GM12878 (cell line): ENCODE measurements at places on chromosomes 2 and 18.

DNA sequence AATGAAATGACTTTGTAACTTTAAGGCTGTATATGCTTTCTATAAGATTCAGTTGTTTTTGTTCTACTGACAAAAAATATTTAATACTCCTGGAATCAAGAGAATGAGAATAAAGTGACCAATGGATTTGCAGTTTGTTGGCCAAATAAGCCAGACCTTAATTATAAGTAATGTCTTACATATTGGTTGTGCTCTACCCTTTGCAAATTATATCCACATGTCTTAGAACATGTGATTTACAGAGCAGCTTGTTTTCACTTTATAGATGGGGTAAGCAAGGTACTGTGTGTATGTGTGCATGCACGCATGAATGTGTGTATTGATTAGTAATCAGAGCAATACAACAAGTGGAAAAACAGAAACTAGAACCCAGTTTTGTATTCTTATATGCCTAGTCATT is 59.1 kb downstream of the RMDN2 start:
- no peak for DNase-seq

DNA sequence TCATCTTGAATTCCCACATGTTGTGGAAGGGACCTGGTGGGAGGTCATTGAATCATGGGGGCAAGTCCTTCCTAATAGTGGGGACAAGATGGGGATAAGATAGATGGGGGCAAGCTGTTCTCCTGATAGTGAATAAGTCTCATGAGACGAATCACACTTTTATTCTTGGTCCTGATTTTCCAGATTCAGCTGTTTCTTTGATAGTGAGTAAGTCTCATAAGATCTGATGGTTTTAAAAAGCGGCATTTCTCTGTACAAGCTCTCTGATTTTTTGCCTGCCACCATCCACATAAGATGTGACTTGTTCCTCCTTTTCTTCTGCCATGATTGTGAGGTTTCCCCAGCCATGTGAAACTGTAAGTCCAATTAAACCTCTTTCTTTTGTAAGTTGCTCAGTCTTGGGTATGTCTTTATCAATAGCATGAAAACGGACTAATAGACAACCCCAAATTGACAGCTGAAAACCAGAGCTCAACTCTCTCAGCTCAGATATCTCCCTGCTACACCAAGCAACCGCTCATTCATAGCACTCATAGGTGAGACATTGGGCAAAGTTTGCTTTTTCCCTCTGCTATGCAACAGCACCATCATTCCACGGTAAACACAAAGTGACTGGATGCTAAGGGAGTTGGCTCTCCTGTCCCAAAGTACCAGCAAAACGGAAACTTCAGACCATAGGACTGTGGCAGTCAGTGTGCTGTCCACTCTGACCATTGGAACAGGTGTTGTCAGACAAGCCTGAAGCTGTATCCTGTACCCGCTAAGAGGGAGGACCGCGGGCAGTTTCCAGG is 44.9 kb upstream of the TBC1D8 start:
- DNase-seq: no peak

DNA sequence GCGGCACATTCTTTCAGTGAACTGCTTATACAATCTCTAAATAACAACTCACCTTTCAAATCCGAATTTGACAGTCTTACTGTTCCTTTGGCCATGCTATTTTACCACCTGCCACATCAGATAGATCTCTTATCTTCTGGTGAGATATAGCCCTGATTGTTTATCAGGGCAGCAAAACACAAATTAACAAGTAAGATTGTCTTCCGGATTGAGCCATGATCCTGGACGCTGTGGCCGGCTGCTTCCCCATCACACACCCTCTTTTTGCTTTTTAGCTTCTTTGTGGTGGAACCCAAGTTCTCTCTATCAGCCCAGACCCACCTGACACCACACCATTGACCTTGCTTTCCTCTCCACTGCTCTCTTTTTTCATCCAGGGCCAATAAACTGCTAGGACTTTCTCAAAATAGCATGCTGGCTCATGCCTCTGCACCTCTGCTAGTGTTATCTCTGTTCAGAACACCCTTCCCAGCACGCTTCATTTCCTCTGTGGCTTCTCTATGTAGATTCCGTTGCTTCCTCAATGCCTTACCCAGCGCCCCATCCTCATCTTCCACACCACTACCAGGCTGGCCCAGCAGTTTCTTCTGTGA is 111.8 kb upstream of the CNTNAP5 start:
- DNase-seq: no peak

GRCh38 chr18:42509750-42510415 is 554.8 kb downstream of the PIK3C3 start:
- DNase-seq: peak; percentile 23

- no peak for DNase-seq
These were observed 61.6 kb upstream of the HPCAL1 start for GRCh38 chr2:10240911-10241610.

DNA sequence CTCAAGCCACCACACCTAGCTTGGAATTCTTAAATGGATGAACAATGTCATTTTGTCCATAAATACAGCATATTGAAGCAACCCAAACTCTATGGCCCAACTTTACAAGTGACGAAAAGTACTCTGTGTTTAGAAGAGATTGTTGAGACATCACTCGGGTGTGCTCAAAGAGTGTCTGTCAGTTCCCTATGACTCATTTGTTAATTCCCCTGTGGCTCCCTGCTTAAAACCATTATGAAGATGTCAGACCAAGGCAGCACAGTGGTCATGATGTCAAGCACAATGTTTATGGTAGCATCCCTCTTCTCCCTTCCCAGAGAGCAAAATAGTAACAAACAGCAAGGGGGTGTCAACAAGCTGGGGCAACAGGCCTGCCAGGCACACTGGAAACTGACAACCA is 3.0 kb downstream of the LYG1 start:
- DNase-seq: no peak

GRCh38 chr18:66557091-66557490 is 46.8 kb downstream of the CDH19 start:
- DNase-seq: no peak

DNA sequence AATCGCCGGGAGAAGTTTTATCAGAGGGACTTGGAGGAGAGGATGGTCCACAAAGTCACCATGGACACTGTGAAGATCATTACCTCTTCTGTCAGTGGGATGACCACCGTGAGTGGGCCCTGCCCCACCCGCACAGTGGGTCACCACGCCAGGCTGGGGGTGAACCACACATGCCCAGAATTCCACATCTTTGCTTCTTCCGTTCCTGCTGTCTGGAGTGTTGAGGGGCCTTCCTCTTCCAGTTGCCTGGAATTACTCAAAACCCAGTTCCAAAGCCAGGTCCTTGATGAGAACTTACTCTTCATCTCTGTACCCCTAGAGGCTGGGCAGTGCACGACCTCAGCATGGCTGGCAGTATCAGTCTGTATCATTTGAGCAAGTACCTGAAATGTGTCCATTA is 22.1 kb downstream of the MROH2A start:
- no peak for DNase-seq
